ENCODE measurements at places on chromosomes 16 and 17.

DNA sequence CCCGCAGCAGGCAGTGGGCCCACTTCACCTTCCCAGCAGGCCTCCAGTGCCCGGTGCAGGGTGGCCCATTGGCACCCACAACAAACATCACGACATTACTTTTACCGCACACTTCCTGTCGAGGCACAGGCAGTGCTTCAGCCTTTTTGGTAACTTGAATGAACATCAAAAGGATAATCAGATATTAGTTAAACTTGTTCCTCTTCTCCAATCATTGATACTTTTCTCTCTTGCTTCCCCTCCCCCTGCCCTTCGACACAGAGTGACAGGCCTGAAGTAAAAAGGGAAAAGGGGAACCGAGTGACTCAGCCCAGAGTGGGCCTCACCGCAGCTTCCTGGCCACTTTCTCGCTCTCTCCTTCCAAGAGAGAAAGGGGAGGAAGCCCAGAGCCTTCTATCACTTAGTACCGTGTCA is 507.0 kb downstream of the MAF start:
- DNase-seq, result peak; percentile 62

DNA sequence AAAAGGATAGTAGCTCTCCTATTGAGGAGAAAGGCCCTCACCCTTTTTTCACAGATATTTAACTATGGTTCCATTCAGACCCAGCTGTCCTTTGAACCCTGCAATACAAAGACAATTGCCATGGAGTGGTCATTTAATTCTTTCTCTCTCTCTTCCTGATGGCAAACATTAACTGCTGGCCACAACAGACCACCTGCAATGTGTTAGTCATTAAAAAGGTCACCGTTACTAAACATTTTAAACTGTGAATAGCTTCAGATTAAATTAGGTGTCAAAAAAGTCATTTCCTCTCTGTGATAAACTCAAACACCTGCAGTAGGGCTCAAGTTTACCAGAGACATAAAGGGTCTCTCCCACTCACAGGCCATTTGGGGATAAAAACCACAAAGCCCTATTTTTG is 697.2 kb downstream of the TOX3 start:
- no peak for DNase-seq

- no peak for DNase-seq
Measured at GRCh38 chr16:11755022-11755760, 12.5 kb upstream of the TXNDC11 start.

DNA sequence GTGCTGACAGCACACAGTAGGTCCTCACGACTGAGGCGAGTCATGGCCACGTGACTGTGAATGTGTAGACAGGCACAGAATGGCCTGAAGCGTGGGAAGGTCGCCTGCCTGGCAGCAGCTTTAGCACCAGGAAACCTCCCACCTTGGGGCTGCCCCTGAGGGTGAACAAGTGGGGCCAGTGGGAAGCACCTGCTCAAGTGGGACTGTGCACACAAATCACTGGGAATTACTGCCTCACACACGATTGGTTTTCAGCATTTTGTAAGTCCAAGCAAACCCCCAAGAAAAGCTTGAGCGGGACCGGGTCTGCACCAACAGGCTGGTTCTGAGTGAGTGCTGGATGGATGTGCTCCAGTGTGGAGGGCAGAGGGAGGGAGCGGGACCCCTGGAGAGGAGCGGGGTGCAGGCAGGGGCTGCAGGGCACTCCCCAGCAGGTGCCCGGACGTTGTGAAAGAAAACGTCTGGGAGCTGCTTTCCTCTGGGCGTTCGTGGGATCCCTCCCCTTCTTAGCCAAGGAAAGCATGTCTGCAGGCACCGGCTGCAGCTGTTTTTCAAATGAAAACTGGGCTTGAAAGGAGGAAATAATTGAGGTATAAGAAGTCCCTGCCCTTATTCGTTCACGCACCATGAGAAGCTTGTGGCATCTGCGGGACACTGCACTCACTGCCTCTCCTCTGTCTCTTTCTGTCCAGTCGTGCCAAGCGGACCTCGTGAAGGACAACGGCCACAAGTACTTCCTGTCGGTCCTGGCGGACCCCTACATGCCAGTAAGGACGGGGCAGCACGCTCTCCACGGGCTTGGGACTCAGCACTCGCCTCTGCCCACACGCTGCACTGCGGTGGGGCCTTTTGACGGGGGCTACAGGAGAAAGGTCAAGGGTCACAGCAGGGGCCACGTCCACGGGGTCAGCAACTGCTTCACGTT is 111.7 kb upstream of the CHMP6 start:
- DNase-seq, result no peak

GRCh38 chr17:2442166-2442565 is 41.3 kb upstream of the MNT start:
- DNase-seq, result no peak

- no peak for DNase-seq
Measured at GRCh38 chr17:66842959-66843358, 8.0 kb downstream of the CACNG5 start.

DNA sequence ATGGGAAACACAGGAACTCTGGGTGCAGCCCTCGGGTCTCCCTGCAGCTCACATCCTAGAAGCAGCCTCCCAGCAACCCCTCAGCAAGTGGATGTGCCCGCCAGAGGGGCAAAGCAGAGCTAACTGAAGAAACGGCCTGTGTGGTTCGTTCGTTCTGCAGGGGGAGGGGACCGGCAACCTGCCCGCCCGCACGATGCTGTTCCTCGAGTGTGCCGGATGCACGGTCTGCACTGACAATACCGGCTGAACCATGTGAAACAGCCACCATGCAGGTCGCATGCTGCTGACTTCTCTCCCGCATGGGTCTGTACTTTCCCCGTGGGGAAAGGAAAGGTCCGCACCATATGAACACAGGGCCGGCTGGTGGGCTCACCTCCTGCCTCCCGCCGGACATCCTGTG is 25.3 kb upstream of the C16orf95 start:
- DNase-seq, result no peak

- DNase-seq, result no peak
Measured at GRCh38 chr16:86350289-86350688, 160.0 kb upstream of the FOXF1 start.

GRCh38 chr17:79888811-79889634 is 49.8 kb upstream of the CBX4 start:
- DNase-seq, result no peak
